ENCODE measurements at places on chromosomes 1 and 21.

- DNase-seq: no peak
Observed at GRCh38 chr1:235006132-235006721, 122.4 kb downstream of the TOMM20 start.

GRCh38 chr1:157732755-157733154, 32.2 kb upstream of the FCRL3 start:
- no peak for DNase-seq

GRCh38 chr21:26366781-26367180, 196.2 kb upstream of the APP start:
- DNase-seq: no peak

DNA sequence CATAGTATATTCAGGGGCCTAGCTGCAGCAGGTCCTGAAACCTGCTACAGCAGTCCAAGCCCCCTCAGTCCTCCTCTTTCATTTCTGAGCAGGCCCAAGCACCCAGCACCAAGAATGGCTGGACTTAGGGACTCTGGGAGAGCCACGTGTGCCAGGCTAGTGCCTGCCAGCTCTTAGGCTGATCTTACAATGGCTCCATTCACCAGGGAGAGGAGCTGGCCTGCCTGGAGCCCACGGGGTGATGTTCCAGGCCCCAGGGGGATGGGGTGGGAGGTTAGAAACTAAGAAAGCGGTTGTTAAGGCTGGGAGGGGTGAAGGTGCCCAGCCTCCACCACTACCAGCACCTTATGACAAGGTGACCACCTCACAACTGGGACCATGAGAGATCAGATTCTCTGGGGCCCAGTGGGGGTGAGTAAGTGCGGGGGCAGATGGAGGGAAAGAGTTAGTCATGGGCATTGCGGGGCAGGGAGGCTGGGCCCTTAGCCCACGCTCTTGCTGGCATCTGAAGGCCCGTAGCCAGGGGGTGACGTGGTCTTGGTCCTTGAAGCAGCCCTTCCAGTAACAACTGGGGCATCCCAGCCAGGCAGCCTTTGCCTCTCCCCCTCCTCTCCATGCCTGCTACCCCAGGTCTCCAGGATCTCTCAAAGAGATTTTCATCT, 30.3 kb upstream of the CLIC4 start:
- DNase-seq: peak; percentile 23

GRCh38 chr1:38178216-38178615, 131.6 kb upstream of the POU3F1 start:
- DNase-seq: no peak

All from ascending aorta (tissue), 2 donors.